ENCODE measurements at places on chromosomes 12 and 14. TPM values are rescaled to one million over a fixed set of nuclear protein-coding genes. Genes with fewer than 3 reads are reported as not detected.

Gene PCED1B
- 4.2 TPM for total RNA-seq

Gene ASPG
- total RNA-seq: 2.7 TPM

Gene LBHD2
- not detected for total RNA-seq

Gene B4GALNT3
- total RNA-seq: 155 TPM

Gene KRT79
- not detected for total RNA-seq

Gene ADCK1
- 5.7 TPM for total RNA-seq

Gene TOMM20L
- not detected for total RNA-seq

Gene WASHC3
- total RNA-seq: 18.4 TPM

Gene C14orf180
- total RNA-seq: not detected

Gene MRPL42
- total RNA-seq: 132 TPM

Gene BHLHE41
- 3.5 TPM for total RNA-seq

Gene ANKRD33
- 0.46 TPM for total RNA-seq

GRCh38 chr12:31317471-31318395, 8.2 kb downstream of the SINHCAF start:
- peaks cover 10% of the 10 kb centered on the region for H3K36me3 ChIP-seq
- H3K4me1 ChIP-seq: peaks cover 27% of the 10 kb centered on the region
- H3K27ac ChIP-seq: no peak overlapping the region
- H3K4me3 ChIP-seq: peak overlapping the region; percentile 69
- DNase-seq: no peak

DNA sequence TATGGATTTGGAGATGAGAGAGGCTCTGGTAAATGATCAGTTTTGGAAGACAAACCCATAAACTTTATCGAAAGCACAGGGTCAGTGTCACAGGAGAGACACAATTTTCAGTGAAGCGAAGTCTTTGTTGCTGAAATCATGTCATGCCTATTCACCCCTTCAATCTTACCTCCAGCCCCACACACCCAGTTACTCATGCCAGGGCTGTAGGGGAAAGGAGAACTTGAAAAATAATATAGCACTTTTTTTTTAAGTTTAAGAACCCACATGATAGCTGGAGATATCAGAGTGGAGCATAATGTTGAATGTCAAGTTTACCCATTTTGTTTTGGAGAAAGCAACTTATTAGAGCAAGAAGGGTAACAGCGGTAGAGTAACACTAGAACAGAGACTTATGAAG, 107.4 kb downstream of the SSPN start:
- H3K36me3 ChIP-seq: no peaks in the 10 kb centered on the region
- H3K27me3 ChIP-seq: no peaks in the 10 kb centered on the region
- DNase-seq: no peak
- H3K4me1 ChIP-seq: no peaks in the 10 kb centered on the region

GRCh38 chr12:59182191-59182590, 261.9 kb upstream of the LRIG3 start:
- H3K4me1 ChIP-seq: no peaks in the 10 kb centered on the region
- DNase-seq: no peak
- H3K36me3 ChIP-seq: no peaks in the 10 kb centered on the region
- no peak overlapping the region for H3K27ac ChIP-seq

DNA sequence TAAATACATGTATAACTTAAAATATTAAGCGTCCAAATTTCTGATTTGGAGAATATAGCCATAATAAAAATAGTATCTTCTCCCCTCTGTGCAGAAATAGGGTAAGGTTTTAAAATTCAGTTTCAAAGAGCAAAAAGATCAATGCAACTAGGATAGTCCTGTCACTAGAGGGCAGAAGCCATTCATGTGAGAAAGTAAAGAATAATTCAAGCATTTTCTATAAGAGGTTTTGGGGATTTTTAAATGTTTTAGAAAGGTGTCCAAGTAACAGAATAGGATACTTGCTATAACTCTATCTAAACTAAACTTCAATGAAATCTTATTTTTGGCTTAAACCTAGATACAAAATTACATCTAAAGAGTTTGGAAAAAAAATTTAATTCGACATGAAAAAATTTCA, 50.3 kb downstream of the ADAMTS20 start:
- no peak overlapping the region for H3K27ac ChIP-seq
- no peaks in the 10 kb centered on the region for H3K36me3 ChIP-seq
- no peak overlapping the region for H3K4me3 ChIP-seq
- no peaks in the 10 kb centered on the region for H3K27me3 ChIP-seq
- no peaks in the 10 kb centered on the region for H3K4me1 ChIP-seq
- DNase-seq: no peak

DNA sequence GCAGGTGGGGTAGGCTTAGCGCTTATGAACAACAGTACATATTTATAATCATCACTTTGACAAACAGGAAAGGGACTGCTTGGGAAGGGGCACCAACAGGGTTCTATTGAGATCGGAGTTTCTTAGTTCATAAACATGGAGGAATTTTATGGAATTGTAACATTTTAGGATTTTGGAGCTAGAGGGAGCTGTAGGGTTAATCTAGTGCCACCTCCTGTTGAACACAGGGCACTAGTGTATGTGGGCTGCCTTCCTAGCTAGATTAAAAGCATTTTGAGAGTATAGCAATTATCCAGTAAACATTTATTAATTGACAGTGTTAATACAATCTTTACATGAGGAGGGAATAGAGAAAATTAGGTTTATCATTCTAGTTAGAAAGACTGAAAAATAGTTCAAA, 23.1 kb upstream of the TBC1D30 start:
- no peak for DNase-seq
- no peak overlapping the region for H3K27ac ChIP-seq
- H3K4me3 ChIP-seq: no peak overlapping the region
- H3K27me3 ChIP-seq: no peaks in the 10 kb centered on the region
- H3K36me3 ChIP-seq: no peaks in the 10 kb centered on the region

DNA sequence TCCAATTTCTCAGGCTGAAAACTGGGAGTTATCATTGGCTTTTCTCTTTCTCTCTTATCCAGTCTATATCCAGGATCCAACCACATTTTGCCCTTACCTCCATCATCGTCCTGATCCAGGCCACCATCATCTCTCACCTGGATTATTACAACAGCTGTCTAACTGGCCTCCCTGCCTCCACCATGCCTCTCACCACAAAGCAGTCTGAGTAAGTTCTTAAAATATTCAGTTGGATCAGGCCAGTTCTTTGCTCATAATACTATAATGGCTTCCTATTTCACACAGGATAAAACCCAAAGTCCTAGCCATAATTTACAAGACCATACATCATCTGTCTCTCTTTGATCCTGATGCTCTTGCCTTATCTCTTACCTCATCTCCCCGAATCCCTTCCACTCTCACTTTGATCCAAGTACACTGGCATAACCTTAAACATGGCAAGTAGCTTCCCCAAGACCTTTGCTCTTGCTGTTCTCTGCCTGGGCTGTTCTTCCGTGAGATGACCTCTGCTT, 133.4 kb upstream of the RAP1B start:
- no peak for DNase-seq
- no peak overlapping the region for H3K4me3 ChIP-seq
- H3K4me1 ChIP-seq: no peaks in the 10 kb centered on the region
- H3K27ac ChIP-seq: no peak overlapping the region
- H3K36me3 ChIP-seq: no peaks in the 10 kb centered on the region

DNA sequence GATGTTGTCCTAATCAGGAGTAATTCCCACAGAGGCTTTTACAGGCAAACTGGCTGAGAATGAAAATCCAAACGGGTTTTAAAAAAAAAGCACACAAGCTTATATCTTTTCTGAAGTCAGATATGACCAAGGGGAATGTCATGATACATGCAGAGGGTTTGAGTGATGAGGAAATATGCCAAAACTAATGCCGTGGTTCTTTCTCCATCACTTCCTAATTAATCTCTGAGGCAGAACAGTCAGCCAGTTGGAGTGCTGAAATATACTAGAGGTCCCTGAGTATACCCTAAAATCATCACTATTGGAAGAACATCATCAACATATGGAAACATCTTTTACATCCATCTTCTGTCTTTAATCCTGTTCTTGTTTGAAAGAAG, 160.8 kb upstream of the FAR2 start:
- no peaks in the 10 kb centered on the region for H3K27me3 ChIP-seq
- no peak overlapping the region for H3K27ac ChIP-seq
- no peak for DNase-seq
